GOT3 (cell line): ENCODE measurements at places on chromosomes 1 and 21.

GRCh38 chr1:155989242-155990004 lies 11.1 kb upstream of the ARHGEF2 start:
- DNase-seq: no peak

- DNase-seq: no peak
These were observed 266.2 kb upstream of the PLXNA2 start for GRCh38 chr1:208510192-208510952.

DNA sequence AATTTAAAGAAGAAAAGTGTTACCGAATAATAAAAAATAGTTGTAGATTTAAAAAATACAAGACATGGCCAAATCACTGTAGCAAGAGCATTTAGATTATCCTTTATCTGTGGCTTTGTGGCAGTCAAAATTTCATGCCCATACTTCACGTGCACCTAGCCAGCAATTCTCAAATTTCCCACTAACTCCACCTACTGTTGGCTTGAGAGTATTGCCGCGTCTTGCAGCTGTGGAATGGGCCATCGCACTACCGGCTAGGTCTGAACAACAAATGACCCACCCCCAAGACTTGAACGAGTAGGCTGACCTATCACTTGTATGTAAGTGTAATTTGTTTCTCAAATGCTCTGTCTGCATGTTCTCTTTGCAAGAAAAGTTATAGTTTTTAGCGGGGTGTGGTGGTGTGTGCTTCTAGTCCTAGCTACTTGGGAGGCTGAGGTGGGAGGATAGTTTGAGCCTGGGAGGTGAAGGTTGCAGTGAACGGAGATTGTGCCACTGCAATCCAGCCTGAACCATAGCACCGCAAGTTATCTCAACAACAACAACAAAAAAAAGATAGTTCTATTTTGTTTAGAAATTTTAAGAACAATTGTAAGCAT lies 4.1 kb downstream of the KRTAP13-4 start:
- DNase-seq: no peak

DNA sequence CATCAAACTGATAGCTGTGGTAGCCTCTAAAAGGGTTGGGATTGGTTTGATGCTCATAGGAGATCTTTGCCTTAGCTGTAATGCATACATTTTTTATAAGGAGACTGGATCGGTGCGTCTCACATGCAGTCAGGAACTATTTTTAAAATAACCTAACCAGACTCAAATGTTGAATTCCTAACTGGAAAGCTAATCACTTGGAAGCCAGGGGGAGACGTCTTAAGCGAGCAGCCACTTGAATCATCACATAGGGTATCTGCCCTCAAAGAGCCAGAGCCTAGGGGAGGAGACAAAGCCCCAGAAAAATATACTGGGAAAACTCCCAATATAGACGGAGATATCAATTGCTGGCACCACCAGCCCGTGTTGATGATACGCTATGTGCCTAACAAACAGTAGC lies 61.7 kb upstream of the PUM1 start:
- DNase-seq: no peak

DNA sequence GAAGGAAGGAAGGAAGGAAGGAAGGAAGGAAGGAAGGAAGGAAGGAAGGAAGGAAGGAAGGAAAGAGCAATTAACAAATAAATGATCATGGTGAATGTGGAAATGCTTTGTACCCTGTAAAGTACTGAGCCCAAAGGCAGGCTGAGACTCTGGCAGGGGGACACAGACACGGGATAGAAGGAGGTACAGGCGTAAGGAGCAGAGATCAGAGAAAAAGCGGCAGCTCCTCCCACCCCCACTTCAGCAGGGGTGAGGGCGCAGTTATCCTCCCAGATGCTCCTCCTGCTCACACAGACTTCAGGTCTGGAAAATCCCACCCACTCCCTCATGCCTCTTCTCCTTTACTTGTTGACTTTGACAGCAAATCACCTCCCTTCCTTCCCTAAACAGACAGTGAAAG lies 464.5 kb downstream of the MATN1 start:
- no peak for DNase-seq
